Stimulated activated effector memory CD8-positive, alpha-beta T cell treated with anti-CD3 and anti-CD28 coated beads, Interleukin-12 subunit alpha, Interleukin-12 subunit beta, amount 100 ng/mL, for 72 hours (primary cell): ENCODE measurements at places on chromosomes 5 and 9.

DNA sequence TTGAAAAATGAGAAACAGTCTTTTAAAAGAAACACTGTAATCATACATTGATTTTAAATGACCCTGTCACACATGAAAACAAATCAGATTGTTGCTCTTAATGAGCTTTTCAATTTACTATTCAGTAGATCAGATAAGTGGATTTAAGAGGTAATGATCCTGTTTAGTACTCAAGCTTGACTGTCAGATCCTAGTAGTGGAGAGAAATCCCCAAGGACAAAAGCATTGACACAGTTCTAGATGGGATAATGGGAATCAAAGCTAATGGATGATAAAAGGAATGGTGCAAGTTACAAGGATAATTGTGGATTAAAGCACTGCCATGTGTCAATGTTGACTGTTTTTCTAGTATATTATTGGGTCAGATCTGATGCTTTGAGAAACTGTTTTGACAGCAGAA is 142.3 kb upstream of the TLX3 start:
- DNase-seq = no peak

DNA sequence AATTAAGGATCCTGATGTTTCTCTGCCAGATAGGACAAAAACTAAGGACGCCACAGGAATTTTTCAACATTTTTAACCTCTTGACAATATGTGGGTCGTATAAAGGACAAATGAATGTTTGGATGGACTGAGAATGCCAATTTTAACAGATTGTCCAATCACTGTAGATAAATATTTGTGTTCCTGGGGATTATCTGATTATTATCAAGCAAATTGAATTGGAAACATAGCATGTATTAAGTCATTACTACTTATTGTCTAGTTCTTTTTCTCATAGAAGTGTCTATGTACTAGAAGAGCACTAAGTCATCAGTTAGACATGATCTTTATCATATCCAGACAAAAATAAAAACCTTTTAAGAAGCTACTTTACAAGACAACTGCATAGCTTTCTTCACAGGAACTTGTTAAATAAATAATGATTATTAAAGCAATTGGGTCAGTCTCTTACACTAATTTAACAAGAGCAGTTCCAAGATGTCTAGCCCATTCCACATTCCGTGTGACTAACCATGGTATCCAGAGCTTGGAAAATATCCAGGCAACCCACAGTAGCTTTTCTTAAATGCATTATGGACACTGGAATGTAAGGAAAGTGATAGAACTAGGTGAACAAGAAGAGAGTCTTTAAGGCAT is 127.5 kb upstream of the CDKN2B start:
- DNase-seq = no peak

- DNase-seq = no peak
Observed at GRCh38 chr5:92424785-92425426, 1041.8 kb upstream of the ARRDC3 start.

- no peak for DNase-seq
Observed at GRCh38 chr9:110479481-110479880, 100.1 kb downstream of the SVEP1 start.

DNA sequence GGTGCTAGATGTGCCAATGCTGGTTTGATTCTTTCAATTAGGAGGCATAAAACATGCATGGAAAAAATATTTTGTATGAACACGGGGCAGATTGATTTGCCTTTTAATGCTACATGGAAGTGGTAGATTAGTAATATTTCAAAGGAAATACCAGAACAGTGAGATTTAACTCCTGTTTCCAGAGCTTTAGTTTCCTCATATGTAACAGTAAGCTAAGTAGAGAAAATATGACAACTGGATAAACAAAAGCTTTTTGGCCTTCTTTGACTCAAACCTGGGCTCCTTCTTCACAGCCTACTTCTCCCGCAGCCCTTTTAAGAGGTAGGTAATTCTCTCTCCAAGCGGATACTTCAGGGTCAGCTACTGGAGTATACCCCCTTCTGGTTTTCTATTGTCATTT is 254.2 kb upstream of the TRPC7 start:
- no peak for DNase-seq

DNA sequence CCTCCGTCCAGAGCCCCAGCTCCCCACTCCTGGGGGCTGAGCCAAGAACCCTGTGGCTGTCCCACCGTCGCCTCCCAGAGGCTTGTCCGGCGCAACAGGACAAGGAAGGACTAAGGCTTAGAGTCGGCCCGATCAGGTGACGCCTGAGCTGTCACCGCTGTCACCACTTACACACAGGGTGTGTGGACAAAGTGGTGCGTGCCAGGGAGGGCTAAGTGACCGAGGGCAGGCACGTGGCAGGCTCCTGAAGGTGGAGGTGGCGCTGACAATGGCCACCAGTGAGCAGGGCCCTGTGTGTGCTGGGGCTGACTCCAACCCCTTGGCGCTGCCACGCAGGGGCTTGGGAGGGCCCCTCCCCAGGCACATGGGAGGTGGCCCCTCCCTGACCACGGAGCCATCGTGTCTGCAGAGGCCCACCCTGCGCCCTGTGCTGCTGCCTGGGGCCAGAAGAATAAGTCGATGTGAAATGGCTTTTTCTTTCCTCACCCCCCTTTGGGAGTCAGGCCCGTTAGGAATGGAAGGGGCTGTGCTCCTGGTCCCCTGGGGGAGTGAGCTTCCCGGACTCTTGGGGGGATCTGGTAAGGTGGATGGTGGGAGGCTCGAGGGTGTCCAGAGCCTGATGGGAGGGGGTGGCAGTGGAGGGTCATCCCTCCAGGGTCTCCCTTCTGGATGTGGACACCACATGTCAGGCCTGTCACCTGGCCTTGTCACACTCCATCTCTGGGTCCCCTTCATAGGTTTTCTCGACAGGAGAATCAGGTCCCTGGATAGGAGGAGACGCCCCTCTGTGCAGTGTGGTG is 2.6 kb upstream of the GPSM1 start:
- no peak for DNase-seq

- no peak for DNase-seq
Observed at GRCh38 chr5:39652036-39652435, 227.3 kb upstream of the DAB2 start.

GRCh38 chr5:106435185-106435584 is 1235.6 kb downstream of the EFNA5 start:
- no peak for DNase-seq

- DNase-seq = no peak
Observed at GRCh38 chr9:112194969-112195431, 19.9 kb upstream of the SUSD1 start.

DNA sequence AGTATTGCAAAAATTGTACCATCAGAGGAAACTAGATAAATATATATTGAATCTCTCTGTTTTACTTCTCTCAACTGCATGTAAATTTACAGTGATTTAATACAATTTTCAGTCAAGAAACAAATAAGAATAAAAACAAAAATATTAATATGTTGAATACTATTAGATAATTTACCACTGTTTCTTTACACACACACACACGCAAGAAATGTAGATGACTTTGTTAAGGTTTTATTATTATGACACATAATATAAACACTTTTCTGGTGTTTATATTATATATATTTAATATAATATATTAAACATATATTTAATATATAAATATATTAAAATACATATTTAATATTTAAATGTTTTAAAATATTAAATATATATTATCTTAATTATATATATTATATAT is 814.3 kb upstream of the CDH10 start:
- no peak for DNase-seq

DNA sequence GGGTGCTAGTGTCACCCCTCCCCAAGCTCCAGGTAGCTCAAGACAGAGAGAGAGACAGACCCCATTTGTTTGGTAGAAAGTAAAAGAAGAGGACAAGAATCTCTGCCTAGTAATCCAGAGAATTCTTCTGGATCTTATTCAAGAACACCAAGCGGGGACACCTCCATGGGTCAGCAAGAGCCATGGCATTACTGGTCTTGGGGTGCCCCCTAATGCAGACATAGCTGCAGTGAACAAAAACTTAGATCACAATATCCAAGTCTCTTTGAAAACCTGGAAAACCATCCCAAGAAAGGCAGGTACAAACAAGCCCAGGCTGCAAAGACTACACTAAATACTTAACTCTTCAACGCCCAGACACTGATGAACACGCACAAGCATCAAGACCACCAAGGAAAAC is 29.9 kb upstream of the PDE4D start:
- DNase-seq = no peak

DNA sequence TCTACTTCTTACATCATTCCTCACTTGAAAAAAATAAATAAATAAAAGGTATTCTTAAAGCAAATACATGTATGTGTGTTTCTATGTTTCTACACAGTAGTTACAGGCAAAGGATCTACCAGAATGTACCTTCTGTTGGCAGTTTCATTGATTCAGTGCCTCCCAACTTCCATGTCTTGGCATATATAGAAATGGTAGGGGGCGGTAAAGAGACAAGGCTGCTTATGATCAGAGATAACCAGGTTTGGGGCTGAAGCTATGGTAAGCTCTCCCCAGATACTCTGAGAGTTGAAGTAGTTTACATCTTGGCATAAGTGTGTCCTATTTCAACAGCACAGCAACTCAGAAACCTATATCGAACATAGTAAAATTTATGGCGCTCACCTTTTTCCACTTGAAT is 1075.4 kb upstream of the C9orf72 start:
- DNase-seq = no peak

GRCh38 chr5:171846323-171846722 is 60.7 kb downstream of the SMIM23 start:
- no peak for DNase-seq

DNA sequence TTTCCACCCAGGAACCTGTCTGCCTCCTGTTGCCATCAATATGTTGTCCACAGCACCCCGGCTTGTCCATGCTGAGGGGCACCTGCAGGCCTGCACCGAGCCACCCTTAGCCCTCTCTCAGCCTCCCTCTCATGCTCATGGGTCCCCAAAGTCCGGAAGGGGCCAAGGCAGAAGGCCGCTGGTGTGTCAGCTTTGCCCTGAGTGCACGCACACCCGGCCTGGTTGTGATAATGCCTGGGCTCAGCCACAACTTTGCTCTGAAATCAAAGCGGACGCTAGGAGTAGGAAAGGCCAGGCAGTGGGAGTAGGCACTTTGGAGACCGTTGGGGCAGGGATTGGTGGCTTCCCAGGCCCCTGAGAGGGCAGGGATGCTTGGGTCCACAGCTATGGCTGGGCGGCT is 201.8 kb upstream of the NUDT12 start:
- DNase-seq = no peak

DNA sequence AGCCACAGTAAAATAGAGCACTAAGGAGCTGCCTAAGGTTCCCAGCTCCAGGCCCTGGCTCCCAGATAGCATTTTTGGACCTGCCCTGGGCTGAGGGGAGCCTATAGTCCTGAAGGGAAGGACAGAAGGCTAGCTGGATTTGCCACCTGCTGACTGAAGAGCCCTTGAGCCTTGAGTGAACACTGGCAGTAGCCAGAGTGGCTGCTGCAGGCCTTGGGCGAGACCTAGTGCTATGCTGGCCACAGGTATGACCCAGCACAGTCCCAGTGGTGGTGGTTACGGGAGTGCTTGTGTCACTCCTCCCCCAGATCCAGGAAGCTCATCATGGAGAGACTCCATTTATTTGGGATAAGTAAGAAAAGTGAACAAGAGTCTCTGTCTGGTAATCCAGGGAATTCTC is 10.3 kb upstream of the STX17 start:
- DNase-seq = no peak
